ENCODE measurements at places on chromosomes 16 and 17.

- no peak for DNase-seq
These were observed 55.1 kb upstream of the PABPN1L start for GRCh38 chr16:88921591-88921990.

GRCh38 chr16:69563605-69564580 is 1.9 kb upstream of the NFAT5 start:
- peak; percentile 63 for DNase-seq

GRCh38 chr17:50149091-50149416 is 1.4 kb downstream of the PPP1R9B start:
- DNase-seq, result no peak

DNA sequence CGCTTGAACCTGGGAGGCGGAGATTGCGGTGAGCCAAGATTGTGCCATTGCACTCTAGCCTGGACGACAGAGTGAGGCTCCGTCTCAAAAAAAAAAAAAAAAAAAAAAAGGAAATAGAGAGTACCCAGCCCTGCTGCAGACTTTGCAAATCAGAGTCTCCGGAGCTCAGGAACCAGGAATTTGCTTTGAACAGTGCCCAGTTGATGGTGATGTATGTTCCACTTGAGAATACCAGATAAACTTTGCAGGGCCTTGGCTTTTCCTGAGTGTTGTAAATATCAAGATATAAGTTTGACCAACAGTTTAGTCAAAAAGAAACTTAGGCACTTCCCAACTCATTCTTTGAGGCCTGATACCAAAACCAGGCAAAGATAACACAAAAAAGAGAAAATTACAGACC is 30.6 kb upstream of the MAP3K14 start:
- no peak for DNase-seq

- DNase-seq, result no peak
These were observed 319.1 kb downstream of the FOXL1 start for GRCh38 chr16:86897486-86897885.

GRCh38 chr16:48501516-48502377 is 108.2 kb downstream of the N4BP1 start:
- no peak for DNase-seq

- peak; percentile 14 for DNase-seq
These were observed 137.4 kb upstream of the COX10 start for GRCh38 chr17:13931800-13932460.

DNA sequence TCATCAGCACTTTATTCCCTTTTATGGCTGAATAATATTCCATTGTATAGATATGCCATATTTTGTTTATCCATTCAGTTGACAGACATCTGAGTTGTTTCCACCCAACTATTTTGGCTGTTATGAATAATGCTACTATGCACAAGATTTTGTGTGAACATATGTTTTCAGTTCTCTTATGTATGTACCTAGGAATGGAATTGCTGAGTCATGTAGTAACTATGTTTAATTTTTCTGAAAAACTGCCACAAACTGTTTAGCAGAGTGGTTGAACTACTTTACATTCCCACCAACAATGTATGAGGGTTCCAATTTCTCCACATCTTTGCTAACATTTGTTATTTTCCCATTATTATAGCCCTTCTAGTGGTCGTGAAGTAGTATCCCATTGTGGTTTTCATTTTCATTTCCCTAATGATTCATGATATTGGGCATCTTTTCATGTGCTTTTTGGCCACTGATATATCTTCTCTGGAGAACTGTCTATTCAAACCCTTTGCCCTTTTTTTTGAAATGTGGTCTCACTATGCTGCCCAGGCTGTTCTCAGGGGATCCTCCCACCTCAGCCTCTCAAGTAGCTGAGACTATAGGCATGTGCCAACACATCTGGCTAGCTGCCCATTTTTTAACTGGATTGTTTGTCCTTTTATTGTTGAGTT is 26.3 kb downstream of the SMURF2 start:
- no peak for DNase-seq

GRCh38 chr17:57225127-57225526 is 31.2 kb upstream of the MSI2 start:
- DNase-seq, result no peak

GRCh38 chr17:42214156-42214555 is 19.9 kb upstream of the GHDC start:
- DNase-seq, result no peak

DNA sequence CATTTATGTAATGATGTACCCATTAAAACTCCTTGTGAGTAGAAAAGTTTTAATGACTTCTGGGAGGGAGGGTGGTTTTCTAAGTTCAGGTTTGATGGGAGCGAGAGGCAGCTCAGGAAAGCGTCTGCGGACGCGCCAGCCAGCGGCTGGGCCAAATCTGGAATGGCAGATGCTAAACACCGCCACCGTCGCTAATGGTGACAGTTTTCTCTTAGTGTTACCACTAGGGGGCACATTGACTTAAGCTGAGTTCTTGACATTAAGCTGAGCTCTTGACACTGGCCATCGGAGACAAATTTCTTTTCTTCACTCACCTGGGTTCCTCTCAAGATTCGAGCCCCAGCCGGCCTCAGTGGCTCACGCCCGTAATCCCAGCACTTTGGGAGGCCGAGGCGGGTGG is 6.7 kb downstream of the TRPV1 start:
- peak; percentile 16 for DNase-seq

- peak; percentile 50 for DNase-seq
These were observed 167.4 kb upstream of the CACNG5 start for GRCh38 chr17:66667491-66668030.

GRCh38 chr17:67358612-67359011 is 7.8 kb downstream of the PSMD12 start:
- DNase-seq, result no peak

DNA sequence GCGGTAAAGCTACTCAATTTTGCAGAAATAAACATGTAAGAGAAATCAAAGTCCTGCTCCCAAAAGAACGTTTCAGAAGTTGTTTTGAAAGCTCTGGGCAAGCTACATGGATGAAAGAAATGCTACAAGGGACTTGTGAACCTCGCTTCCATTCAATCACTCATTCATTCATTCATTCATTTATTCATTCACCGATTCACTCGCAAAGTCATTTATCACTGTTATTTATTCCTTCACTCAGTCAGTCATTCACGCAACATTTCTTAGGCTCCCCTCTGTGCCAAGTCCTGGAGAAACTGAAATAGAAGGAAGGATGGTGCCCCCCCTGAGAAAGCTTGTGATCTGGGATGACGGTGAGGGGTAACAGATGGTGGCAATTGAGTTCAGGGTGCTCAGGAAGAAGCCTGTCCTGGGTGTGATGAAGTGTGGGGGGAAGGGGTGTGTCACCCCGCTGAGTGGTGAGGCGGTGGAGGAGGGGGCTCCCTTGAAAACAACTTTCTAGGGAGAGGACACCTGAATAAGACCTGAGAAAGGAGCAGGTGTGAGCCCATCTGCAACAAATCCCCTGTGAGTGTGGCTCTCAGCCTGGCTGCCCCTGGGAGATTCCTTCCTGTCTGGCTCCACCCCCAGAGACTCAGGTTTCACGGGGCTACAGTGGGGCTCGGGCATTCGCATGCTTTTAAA is 36.3 kb upstream of the PRSS54 start:
- no peak for DNase-seq

- DNase-seq, result no peak
These were observed 35.3 kb upstream of the MMP2 start for GRCh38 chr16:55443434-55444346.

- DNase-seq, result no peak
These were observed 132.9 kb upstream of the XYLT1 start for GRCh38 chr16:17603626-17604025.

- no peak for DNase-seq
These were observed 2.6 kb upstream of the ABCC3 start for GRCh38 chr17:50631908-50632571.

DNA sequence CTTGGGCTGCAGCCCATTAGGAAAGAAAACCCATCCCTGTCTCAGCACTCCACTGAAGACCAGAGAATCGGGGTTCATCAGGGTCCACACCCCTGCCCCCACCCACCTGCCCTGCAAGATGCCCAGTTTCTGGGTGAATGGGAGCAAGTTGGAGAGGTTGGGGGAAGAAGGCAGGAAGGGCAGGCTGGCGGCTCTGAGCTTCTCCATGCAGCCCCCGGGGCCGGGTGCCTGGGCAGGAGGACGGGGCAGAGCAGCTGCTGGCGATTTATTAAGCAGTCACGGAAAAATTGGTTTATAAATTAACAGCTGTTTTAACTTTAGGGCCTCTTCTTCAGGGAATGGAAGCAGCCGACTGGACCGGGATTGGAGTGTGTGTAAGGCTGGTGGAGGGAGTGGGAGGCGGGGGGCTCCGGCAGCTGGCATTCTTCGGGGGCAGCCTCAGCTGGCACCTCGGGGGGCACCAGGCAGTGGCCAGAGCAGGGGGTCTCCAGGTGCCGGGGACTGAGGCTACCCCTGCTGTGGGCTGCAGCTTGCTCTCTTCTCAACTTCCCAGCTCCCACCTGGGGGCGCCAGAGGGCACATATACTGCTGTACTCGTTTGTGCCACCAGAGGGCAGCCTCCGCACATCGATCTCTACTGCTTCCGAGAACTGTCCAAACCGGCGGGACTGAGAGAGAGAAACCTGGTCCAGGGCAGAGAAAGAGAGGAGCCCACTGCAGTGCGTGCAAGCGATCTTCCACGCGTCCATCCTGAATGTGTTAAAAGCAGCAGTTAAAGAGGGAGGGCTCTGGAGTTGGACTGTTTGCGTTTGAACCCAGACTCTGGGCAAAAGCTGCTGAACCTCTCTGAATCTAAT is 5.0 kb upstream of the PPP1R1B start:
- DNase-seq, result peak; percentile 84

GRCh38 chr17:17732444-17732843 is 51.2 kb downstream of the RAI1 start:
- no peak for DNase-seq

DNA sequence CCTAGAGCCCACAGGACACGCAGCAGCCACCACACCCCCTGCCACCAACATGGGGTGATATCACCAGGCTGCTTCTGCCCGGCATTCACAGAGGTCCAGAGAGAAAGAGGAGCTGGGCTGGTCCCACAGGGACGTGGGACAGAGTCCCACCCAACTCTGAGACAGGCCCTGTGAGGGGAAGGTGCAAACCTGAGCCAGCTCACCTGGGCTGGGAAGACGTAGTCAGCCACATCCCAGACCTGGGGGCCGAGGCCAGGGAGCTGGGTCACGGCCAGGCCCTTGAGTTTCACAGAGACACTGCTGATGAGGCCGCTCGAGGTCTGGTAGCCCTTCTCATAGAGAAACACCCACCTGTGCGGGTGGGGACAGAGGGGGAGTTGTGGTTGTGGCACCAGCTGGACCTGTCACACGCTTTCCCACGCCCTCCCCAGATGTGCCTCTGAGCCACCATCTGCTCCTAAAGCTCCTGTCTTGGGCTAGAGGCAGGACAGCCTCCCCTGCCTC is 11.2 kb downstream of the P2RX1 start:
- DNase-seq, result peak; percentile 33

DNA sequence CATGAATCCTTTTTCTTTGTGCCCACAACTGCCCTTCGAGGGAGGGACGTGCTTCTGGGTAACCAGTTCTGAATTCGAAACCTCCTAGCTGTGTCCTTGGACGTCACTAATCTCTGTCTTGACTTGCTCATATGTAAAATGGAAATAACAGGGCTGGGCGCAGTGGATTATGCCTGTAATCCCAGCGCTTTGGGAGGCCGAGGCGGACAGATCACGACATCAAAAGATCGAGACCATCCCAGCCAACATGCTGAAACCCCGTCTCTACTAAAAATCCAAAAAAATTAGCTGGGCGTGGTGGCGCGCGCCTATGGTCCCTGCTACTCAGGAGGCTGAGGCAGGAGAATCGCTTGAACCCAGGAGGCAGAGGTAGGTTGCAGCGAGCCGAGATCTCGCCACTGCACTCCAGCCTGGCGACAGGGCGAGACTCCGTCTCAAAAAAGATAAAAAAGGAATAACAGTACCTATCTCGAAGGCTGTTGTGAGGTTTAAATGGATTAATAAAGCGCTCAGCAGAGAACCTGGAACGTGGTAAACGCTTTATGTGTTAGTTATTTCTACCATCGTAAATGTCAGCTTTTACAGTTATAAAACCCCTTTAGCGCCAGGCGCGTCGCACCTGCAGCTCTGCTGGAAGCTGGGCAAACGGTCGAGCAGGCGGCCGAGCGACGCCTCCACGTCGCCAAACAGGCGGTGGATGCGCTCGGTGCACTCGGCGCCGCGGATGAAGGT is 641 bp downstream of the COG8 start:
- no peak for DNase-seq

GRCh38 chr17:5804251-5804650 is 219.9 kb upstream of the NLRP1 start:
- no peak for DNase-seq

DNA sequence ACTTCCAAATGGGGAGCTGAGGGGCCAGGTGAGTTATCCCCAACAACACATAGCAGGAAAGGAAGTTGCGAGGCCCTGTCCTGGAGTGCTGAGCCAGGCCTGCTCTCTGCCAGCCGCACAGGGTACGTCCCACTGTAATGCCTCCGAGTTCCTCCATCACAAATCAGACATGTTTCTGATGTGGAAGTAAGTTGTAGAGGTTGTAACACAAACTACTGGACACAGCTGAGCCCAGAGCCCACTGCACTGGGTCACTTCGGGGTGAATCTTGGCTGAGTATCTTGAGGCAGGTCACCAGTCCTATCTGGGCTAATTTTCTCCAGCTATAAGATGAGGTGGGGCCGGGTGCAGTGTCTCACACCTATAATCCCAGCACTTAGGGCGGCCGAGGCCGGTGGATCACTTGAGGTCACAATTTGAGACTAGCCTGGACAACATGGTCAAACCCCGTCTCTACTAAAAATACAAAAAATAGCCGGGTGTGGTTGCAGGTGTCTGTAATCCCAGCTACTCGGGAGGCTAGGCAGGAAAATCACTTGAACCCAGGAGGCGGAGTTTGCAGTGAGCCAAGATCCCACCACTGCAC is 100.8 kb upstream of the CDH5 start:
- DNase-seq, result no peak

- no peak for DNase-seq
These were observed 227.3 kb downstream of the CCDC182 start for GRCh38 chr17:57517632-57518456.

DNA sequence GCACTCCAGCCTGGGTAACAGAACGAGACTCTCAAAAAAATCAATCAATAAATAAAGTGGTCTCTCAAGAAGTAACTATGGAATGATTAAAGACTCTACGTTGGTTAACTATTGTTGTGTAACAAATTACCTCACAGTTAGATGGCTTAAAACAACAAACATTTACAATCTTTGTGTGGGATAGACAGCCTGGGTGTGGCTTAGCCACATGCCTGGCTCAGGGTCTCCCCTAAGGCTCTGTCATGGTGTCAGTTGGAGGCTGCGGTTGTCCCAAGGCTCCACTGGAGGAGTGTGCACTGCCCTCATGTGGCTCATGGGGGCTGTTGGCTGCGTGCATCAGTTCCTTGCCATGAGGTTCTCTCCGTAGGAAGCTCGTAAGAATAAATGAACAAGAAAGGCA is 294.5 kb downstream of the SNX29 start:
- DNase-seq, result no peak

- no peak for DNase-seq
These were observed 55.1 kb upstream of the GSG1L start for GRCh38 chr16:28118637-28119036.
